ENCODE measurements at places on chromosomes 7 and 10.

DNA sequence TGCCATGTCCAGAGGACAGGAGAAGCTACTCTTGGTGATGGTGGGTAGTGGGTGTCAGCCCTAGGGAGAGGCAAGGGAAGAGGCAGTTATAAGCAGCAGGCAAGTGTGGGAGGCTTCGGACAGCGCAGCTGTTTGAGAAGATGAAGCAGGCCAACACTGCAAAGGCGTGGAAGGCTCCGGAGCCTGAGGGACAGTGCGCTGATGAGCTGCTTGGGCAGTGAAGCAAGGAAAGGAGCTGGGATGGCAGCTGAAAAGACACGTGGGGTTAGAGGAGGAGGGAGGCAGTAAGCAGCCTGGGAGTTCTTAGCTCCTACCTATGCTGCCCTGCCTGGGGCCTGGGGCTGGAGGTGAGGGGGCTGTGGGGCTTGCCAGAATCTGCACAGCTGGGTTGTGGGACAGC, 50.1 kb upstream of the CRTAC1 start:
- DNase-seq = no peak

DNA sequence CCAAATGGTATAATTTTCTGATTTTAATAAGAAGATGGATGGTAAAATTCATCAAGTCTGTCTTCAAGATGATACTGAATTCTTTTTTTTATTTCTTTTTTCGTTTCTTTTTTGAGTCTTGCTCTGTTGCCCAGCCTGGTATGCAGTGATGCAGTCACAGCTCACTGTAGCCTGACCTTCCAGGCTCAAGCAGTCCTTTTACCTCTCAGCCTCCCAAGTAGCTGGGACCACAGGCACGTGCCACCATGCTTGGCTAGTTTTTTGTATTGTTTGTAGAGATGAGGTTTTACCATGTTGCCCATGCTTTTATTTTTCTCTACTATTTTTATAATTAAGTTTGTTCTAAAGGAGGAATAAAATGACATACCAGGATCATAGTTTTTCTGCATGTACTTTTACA, 52.1 kb upstream of the HELLS start:
- DNase-seq = no peak

- DNase-seq = no peak
Observed at GRCh38 chr7:26609082-26609481, 255.3 kb downstream of the SKAP2 start.

DNA sequence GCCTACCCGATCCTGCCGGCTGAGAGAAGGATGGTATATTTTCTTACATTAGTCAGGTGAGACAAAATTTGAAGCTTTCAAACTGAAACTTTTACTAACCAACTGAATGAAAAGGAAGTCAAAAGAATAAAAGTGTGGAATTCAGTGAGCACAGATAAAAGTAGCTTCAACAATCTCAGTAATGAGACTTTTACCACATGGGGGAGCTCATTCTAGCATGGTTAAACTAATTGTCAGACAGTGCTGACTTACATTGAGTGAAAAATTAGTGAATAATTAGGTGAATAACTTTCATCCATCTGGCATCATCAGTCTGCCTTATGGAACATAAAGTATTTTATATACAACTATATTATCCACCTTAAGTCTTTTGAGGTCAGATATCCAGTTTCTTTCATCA, 8.4 kb downstream of the FAM237B start:
- no peak for DNase-seq

GRCh38 chr7:44981035-44981706, 2.4 kb upstream of the MYO1G start:
- peak; percentile 64 for DNase-seq

GRCh38 chr10:76647301-76647700, 990.3 kb downstream of the KCNMA1 start:
- no peak for DNase-seq

- no peak for DNase-seq
Observed at GRCh38 chr10:84428711-84429110, 100.3 kb downstream of the CCSER2 start.

GRCh38 chr7:151057506-151057988, at the start of gene CDK5:
TSS of gene CDK5 (minus strand) at chr7:151057897. CDS start at chr7:151057848, 49 bp downstream.
- no peak for DNase-seq

DNA sequence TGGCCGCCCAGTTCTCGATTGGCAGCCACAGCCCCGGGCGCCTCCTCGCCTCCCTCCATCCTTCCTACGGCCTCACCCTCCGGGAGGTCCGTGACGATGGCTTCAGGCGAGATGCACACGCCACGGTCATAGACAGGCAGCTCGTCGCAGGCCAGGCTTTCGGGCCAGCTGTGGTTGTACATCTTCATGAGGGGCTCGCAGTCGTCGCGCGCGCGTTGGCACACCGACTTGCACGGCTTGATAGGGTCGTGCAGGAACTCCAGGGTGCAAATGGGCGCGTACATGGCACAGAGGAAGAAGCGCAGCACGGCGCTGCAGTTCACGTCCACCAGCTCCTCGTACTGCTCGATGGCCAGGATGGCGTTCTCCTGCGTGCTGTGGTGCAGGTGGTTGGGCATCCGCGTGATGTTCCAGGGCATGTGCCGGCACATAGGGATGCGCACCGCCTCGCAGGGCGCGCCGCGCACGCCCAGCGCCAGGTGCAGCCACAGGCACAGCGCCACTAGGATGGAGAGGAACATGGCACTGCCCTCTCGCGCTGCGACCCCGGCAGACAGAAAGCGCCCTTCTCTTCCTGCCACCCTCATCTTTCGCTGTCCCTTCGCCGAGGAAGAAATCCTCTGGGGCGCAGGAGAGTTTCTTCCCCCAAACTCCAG, 472 bp downstream of the SFRP4 start:
- peak; percentile 5 for DNase-seq

DNA sequence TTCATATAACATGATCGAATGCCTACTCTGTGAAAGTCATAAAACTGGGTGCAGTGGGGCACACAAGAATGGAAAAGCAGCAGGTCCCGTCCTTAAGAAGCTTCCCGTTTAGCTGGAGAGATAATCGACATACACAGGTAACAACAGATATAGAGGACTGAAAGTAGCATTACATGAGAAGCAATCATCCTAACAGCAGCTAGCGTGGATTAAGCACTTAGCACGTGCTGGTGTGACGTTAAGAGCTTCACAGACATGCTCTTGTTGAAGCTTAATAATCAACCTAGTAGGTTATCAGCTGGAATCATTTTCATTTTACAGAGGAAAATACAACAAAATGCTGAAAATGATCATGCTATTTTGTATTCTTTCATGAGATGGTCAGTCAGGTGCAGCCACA, 184.8 kb downstream of the GPAM start:
- DNase-seq = no peak

DNA sequence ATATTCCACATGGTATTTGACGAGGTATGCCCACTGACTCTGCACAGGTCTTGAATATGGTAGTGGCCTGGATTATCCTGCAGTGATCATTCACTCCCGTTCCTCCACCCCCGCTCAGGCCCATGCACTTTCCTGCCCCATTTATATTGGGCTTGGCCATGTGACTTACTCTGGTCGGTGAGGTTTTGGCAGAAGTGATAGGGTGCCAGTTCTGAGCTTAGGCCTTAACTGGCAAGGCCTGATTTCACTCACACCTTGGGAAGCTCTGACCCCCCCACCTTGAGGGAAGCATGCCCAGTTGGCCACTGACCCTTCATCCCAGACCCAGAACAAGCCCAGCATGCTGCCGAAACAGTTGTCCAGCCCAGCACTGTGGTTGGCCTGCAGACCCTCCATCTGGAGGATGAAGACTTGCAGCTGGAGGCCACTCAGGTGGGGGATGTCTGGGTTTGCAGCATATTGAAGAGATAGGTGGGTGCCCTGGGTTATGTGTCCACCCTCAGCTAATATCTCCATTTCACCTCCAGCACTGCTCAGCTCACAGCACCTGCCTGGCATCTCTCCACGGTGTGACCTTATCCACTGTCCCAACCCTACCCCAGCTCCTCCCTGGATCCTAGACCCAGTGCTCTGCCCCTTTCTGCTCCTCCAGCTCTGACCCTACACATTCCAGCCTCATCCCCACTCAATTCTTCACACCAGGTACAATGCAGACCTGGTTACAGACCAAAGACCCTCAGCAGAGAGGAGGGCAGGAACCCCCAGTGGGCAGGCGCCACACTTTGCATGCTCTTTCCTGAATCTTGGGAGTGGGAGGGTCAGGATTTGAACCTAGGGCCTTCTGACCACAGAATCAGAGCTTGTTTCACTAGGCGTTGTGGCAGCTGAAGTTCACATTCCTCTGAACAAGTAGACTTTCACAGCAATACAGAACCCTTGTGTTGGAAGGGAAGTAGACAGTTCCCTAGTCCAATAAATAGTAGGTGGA, 138.1 kb upstream of the CHST15 start:
- no peak for DNase-seq

DNA sequence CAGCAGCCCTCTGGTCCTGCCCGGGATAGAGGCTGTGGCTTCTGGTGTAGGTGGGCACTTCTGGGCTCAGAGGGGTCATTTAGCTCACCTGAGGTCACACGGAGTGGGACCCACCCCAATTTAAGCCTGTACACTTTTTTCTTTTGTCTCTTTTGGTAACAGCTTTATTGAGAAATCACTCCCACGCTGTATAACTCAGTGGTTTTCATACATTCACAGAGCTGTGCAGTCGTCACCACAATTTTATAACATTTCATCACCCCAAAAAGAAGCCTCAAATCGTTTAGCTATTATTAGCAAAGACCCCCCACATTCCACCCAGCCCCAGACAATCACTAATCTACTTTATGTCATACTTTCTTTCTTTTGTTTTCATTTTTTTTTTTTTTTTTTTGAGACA, 62.3 kb downstream of the LHPP start:
- DNase-seq = peak; percentile 79

DNA sequence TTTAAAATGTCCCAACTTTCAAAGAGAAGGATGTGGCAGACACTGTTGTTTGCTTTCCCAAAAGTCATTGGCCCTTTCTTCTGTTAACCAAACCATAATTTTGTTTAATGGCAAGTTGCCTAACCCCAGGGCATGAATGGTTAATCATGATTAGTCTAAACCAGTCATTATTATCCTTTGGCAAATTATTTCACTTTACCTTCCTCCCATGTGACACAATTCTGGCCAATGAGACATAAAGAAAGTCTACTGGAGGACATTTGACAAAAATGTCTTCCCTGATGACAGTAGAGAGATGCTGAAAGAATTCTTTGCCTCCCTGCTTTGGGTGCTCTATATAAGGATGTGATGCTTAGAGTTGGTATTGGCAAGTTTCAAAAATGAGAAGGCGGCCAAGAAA, 101.9 kb downstream of the PODXL start:
- DNase-seq = no peak
